PC-9 (cell line): ENCODE measurements at places on chromosomes 1 and 21. TPM values are rescaled to one million over a fixed set of nuclear protein-coding genes. Genes with fewer than 3 reads are reported as not detected.

Gene KCNJ9
- not detected in 2 replicates for total RNA-seq

- DNase-seq: no peak
Measured at GRCh38 chr1:66351478-66351877, 182.5 kb upstream of the SGIP1 start.

Gene KIF14
- total RNA-seq: 22.8 and 30.0 TPM in 2 replicates

DNA sequence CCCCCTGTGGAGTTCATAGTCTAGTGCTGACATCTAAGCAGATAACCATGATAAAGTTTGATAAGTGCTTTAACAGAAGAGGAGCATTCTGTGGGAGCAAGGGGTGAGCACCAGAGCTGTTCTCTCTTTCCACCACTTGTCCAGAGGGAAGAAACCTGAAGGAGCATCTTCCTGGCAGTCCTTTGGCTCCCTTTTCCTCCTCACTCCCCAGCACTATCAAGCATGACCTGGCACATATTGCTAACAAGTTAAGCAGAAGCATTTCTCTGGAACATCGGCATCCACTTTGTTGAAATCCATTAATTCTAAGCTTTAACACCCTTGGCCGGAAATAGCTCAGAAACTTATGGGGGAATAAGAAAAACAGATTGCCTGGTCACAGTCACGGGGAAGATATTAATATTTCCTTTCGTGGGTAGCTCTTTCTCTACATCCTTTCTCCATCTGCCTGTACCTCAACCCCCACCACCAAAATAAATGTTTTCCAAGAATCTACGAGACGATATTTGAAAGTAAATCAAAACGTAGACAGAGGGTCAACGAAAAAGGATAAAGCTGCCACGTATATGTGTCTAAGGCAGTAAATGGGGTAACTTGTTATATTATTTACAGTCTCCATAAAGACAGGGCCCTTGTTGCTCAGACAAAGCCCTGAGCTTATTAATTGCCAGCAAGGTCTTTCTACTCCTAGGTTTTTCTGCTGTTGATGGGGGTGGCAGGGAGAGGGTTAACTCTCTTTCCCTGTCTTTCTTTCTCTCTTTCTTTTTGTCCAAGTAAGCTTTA is 351.4 kb downstream of the NUF2 start:
- DNase-seq: no peak

DNA sequence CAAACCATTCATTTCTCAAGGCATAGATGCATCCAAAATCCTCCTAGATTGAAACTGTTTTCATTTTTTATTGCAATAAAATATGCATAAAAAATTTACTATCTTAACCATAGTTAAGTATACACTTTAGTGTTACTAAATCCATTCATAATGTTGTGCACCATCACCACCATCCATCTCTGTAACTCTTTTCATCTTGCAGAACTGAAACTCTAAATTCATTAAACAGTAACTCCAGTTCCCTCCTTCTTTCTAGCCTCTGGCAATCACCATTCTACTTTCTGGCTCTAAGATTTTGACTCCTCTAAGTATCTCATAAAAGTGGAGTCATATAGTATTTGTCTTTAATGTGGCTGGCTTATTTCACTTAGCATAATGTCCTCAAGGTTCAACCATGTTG is 236.8 kb downstream of the SMYD3 start:
- no peak for DNase-seq

Gene BGLAP
- total RNA-seq: 2.0 and 2.6 TPM in 2 replicates

GRCh38 chr21:36692114-36692834 is 6.6 kb upstream of the SIM2 start:
- no peak for DNase-seq

Gene RPF1
- 18.9 and 23.4 TPM in 2 replicates for total RNA-seq

DNA sequence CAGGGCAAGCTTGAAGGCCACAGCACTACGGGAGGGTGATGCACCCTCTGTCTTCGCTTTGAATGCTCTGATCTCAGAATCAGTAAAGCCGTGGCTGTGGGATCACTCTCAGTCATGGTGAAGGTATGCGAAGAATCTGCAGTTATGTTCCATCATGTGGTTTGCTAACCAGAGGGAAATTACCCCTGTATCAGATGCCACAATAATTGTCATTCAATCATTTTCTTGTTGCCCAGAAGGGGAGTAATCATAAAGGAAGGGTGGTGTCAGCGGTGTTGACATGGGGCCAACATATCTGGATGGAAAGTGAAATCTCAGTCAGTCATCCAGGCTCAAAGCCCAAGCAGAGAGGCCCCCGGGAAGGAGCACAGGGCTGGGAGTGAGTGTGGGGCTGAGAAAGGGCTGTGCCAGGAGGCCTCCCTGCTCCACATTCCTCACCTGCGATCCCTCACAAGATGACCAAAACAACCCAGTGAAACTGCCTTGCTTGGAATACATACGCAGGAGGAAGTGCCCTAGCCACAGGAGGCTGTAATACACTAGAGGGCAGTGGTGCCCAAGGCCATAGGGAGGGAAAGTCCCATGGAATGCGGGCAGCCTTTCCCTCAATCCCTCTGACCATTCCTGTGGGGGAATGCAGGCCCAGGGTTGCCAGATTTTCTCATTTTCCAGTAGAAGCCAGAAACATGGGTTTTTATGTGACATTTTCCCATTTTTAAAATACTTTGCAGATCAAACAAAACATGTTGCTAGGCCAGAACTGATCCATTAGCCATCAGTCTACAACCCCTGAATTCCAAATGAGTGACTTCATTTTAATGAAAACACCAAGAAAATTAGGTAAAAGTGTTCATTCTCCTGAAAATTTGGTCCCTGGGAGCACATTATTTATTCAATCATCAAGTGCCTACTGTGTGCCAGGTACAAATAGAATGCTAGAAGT is 95.7 kb upstream of the VANGL1 start:
- peak; percentile 92 for DNase-seq

DNA sequence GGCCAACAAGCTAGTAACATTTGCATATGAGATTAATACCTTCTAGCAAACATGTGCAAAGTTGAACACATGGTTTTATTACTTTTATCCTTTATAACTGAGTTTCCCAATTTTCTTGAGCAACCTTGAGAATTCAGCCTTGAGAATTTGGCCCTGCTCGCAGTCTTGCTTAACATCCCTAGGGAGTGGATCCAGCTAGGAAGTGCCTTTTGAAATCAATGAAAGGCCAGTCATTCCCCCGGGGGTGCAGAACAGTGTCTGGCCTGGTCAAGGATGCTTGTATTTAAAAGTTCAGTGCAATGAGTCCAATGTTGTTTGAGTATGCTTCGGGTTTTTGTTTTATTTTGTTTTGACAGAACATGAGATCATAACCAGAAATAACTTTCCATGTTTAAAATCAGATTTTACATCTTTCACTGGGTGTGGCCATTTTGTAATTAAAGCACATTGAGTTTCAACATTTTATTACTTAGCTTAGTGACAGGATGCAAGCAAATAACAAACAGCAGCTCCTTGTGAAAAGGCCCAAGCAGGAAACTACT is 16.7 kb downstream of the PALMD start:
- DNase-seq: no peak

DNA sequence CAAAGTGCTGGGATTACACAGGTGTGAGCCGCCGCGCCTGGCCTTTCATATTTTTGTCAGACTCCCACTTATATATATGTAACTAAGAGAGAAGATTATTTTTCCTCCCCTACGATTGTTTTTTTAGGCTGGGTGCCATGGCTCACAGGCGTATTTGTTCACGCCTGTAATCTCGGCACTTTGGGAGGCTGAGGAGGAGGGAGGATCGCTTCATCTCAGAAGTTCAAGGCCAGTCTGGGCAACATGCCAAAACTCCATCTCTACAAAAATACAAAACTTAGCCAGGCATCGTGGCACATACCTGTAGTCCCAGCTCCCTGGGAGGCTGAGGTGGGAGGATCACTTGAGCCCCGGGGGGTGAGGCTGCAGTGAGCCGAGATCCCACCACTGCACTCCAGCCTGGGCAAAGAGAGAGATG is 23.9 kb upstream of the ITLN2 start:
- DNase-seq: no peak

GRCh38 chr1:59494145-59494833 is 197.4 kb downstream of the FGGY start:
- no peak for DNase-seq

DNA sequence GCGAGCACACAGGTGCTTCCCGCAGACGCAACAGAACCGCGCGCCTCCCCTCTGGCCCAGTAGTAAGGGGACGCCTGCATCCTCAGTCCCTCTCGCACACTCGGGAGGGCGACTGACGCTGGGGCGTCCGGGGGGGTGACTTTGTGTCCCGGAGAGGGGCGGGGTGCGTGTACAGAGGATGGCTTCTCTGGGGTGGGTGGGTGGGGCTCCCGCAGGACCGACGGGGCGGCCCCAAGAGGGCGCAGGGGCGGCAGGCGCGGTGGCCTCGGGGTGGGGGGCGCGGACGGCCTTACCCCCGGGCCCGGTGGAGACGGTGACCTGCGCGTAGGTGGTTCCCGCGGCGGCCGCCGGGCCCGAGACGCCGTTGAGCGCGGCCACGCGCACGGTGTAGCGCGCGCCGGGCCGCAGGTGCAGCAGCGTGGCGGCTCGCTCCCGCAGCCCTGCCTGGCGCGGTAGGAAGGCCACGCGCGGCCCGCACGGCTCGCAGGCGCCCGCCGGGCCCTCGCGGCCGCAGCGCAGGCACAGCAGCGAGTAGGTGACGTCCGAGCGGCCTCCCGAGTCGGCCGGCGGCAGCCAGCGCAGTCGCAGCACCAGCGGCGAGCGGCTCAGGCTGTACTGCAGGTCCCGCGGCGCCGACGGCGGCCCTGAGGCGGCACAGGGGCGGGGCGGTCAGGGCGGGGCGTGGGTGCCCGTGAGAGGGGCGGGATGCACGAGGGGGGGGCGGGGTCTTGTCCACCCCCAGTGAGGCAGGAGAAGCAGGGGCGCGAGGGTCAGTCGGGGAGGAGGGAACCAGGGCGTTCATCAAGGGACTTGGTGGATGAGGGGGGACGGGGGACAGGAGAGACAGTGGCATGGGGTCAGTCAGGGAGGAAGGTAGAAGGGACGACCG is 12.1 kb downstream of the EPHA10 start:
- peak; percentile 49 for DNase-seq

- DNase-seq: no peak
Measured at GRCh38 chr1:200035397-200035955, 8.0 kb downstream of the NR5A2 start.

Gene HOOK1
- 23.7 and 27.9 TPM in 2 replicates for total RNA-seq

Gene TMPRSS2
- 0.61 and 0.78 TPM in 2 replicates for total RNA-seq

Gene PHGDH
- 373 and 569 TPM in 2 replicates for total RNA-seq

DNA sequence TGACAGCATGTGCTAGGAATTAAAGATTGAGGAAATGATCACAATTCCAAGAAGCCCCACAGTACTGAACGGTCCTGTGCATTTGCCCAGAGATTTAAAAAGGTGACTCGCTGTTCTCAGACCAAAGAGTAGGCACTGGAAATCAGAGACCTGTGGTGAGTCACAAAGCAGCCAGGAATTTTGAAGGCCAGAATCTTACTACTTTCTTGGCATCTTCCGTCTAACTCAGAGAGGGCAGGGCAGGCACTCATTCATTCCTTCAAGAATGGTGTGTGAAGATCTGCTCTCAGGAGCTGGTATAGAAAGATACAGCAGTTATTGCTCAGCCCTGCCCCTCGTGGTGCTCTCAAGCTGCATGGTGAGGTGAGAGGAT is 57.9 kb downstream of the BRINP2 start:
- DNase-seq: no peak

GRCh38 chr1:184456189-184456588 is 69.4 kb downstream of the C1orf21 start:
- no peak for DNase-seq

GRCh38 chr1:210344706-210345105 is 16.0 kb downstream of the HHAT start:
- no peak for DNase-seq

GRCh38 chr1:246005067-246005466 is 502.0 kb downstream of the SMYD3 start:
- DNase-seq: peak; percentile 36

Gene TCEA3
- total RNA-seq: 2.7 and 3.5 TPM in 2 replicates

DNA sequence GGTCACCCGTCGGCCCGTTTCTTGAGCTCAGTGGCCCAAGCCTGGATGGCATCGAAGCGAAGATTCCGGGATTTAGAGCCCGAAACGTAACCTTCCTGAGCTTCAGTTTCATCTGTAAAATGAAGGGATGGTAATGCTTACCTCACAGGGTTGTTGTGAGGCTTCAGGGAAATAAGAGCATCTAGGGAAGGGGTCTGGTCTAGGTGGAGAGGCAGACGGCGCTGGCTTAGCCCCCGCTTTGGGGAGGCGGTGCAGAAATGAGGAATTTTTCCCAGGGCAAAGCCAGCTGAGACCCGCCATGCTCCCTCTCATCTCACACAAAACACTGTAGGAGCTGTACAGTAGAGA is 717 bp upstream of the MYCL start:
- no peak for DNase-seq

Gene KIF17
- 1.2 and 1.7 TPM in 2 replicates for total RNA-seq

Gene CCDC185
- total RNA-seq: not detected in 2 replicates

- DNase-seq: no peak
Measured at GRCh38 chr1:89545264-89546038, 20.8 kb downstream of the LRRC8B start.

DNA sequence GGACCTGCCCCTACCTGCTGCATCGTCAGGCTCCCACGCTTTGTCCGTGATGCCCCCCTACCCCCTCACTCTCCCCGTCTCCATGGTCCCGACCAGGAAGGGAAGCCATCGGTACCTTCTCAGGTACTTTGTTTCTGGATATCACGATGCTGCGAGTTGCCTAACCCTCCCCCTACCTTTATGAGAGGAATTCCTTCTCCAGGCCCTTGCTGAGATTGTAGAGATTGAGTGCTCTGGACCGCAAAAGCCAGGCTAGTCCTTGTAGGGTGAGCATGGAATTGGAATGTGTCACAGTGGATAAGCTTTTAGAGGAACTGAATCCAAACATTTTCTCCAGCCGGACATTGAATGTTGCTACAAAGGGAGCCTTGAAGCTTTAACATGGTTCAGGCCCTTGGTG is 8.9 kb downstream of the SPATA46 start:
- DNase-seq: no peak

- no peak for DNase-seq
Measured at GRCh38 chr21:24714646-24715200, 892.6 kb downstream of the MRPL39 start.

GRCh38 chr1:63969441-63969901 is 195.7 kb downstream of the ROR1 start:
- DNase-seq: peak; percentile 70

- no peak for DNase-seq
Measured at GRCh38 chr1:207404849-207405525, 49.1 kb upstream of the CR2 start.

Gene MAP1LC3C
- 0.68 and 1.2 TPM in 2 replicates for total RNA-seq

DNA sequence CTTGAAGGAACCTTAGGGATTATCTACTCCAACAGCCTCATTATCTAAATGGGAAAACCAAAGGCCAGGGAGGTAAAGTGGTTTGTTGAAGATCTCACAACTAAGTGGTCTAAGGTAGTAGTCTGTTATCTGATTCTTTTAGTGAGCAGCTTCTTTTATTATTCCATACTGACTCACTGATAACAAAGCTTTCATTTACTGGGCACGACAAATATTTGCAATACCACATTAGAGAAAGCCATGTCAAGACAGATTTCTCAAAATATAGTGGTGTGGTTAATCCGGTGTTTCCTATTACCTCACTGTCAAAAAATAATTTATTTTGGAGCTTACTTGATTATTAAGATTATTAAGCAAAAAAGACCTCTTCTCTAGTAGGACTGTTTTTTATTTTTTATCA is 369.1 kb downstream of the S1PR1 start:
- DNase-seq: no peak

Gene CFHR5
- total RNA-seq: not detected in 2 replicates

Gene CCDC190
- total RNA-seq: not detected in 2 replicates

Gene ICOSLG
- total RNA-seq: 2.9 and 3.9 TPM in 2 replicates

- no peak for DNase-seq
Measured at GRCh38 chr21:33046455-33046854, 20.7 kb downstream of the OLIG2 start.

Gene FALEC
- 0.94 and 2.1 TPM in 2 replicates for total RNA-seq
